ENCODE measurements at places on chromosomes 12 and 14.

- DNase-seq, result no peak
Observed at GRCh38 chr12:10505620-10506019, at the start of gene EIF2S3B. Gene EIF2S3B, plus strand, starts transcription at chr12:10505890. Its CDS starts 13 bp downstream, at chr12:10505903.

- DNase-seq, result no peak
Observed at GRCh38 chr12:10849425-10849878, at the start of gene PRR4. Gene PRR4, minus strand, starts transcription at chr12:10849475. Its CDS starts 38 bp downstream, at chr12:10849437.

GRCh38 chr12:40735551-40736230 is 43.5 kb downstream of the CNTN1 start:
- no peak for DNase-seq

- no peak for DNase-seq
Observed at GRCh38 chr14:68619790-68620574, 172.9 kb downstream of the ZFP36L1 start.

DNA sequence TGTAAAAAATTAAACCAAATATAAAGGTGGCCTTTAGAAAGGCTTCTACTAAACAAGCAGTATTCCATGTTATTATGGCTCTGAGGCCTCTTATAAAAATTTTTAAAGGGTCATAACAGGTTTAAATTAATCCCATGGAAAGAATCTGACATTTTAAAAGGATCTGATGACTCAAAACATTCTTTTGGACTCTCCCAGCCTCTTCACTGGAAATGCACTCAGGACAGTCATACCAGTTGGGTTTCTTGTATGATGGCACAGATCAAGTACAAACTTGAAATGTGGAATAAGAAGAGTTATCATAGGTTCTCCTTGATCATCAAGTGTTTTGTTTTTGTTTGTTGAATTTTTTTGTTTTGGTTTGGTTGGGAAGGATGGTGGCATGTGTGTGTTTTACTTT is 50.8 kb downstream of the PPP2R5E start:
- DNase-seq, result no peak

DNA sequence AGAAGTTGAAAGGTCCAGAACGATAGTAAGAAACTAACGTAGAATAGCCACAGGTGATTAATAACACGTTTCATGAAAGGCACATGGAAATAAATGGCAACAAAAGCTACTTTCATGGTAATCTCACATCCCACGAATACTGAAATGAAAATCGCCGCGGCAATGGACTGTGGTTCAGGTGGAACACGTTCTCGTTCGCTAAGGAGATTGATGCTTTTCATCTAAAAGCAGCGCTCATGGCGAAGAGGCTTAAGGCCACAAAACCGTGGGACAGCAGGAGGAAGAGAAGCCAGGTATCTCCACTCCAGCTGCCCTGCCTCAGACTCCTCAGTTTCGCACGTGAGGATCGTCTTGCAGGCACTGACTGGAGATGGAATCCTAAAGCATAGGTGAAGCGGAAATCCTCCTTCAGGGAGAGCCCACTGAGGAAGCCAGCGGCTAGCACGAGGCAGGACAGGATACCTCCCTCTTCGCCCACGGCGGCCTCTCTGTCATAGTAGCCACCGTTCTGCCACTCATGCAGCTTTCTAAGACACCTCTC is 696 bp upstream of the GPHN start:
- no peak for DNase-seq

- no peak for DNase-seq
Observed at GRCh38 chr14:24251880-24252288, 9.5 kb upstream of the TINF2 start.

GRCh38 chr14:95043732-95044462 is 113.4 kb downstream of the DICER1 start:
- no peak for DNase-seq

GRCh38 chr12:9786726-9787717 is 26.3 kb upstream of the CD69 start:
- DNase-seq, result no peak

GRCh38 chr12:54265364-54265812 is 14.5 kb downstream of the CBX5 start:
- DNase-seq, result no peak

DNA sequence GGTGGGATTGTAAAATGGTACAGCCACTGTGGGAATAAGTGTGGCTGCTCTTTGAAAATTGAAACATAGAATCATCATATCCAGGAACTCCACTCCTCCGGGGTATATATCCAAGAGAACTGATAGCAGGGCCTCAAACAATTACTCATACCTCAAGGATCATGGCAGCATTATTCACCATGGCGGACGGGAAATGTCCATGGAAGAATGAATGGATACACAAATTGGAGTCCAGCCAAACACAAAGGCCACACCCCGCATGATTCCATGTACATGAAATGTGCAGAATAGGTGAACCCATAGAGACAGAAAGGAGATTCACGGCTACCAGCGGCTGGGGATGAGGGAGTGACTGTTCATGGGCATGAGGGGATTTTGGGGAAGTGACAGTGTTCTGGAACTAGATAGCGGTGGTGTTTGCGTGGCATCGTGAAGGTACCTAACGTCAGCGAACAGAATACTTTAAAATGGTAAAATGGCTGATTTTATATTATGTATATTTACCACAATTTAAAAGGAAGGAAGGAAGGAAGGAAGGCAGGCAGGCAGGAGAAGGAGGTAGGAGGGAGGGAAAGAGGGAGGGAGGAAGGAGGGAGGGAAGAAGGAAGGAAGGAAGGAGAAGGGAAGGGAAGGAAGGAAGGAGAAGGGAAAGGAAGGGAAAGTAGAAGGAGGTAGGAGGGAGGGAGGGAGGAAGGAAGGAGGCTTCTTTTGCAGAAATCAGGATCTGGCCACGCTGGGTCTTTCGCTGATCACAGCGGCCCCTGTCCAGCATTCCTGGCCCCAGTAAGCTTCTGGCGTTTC is 14.1 kb upstream of the NCOR2 start:
- no peak for DNase-seq

DNA sequence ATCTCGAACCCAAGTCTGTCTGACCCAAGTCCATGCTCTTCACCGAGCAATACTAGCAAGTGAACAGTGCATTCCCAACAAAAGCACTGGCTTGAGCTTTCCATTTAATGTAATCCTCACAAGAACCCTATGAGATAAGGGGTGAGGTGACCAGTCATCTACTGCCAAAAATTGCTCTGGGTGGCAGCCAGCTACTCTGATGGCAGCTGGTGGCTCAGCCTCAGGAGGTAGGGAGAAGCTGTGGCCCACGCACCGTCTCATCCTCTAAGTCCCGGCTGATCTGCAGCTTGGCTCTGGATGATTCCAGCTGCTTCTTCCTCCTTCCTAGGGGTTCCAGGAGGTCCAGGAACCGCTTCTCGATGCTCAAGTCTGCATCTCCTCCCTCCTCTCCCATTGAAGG is 75.2 kb downstream of the PLEKHG3 start:
- DNase-seq, result no peak

GRCh38 chr12:31337952-31338351 is 12.0 kb upstream of the SINHCAF start:
- no peak for DNase-seq

GRCh38 chr14:106872611-106873446 is 1346.4 kb downstream of the TMEM121 start:
- DNase-seq, result no peak

- no peak for DNase-seq
Observed at GRCh38 chr12:32549675-32550079, 129.4 kb upstream of the DNM1L start.

GRCh38 chr14:24565766-24566165 is 10.3 kb downstream of the CTSG start:
- DNase-seq, result no peak

DNA sequence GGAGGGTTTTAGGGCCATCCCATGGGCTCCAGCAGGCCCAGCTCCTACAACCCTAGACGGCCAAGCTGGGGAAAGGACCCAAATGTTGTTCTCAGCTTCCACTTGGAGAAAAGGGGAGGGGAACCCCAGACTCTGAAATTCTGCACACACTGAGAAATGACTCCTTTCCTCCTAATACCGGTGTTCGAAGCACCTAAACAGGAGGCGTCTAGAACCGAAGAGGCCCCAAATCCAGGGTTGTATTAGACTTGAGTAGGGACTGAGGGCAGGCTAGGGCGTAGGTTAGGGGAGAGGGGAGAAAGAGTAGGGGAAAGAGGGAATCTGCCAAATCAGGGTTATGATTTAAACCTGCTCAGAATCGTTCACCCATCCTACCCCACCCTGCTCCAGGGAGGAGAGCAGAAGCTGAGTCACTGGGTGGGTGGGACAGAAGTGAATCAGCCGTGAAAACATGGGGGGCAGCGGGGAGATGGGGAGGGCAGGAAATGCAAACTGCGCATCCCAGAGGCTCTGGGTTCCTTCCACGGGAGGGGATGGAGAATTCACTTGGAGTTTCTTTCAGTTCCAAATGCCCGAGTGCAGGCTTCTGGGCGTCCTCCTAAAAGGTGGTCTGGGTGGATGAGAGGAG is 1.0 kb downstream of the IGFBP6 start:
- no peak for DNase-seq

DNA sequence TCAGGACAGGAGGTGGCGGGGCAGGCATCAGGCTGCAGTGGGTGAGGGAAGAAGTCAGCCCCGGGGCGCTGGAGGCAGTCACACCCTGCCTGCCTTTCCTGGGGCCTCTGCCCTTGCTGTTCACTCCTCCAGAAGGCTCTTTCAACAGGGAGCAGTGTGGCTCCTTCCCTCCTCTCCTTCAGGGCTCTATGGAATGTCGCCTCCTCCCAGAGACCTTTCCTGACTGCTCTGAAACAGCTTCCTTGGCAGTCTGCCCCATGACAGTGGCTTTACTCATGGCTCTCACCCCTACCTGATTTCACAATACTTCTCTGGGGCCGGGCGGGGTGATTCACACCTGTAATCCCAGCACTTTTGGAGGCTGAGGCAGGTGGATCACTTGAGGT is 7.1 kb downstream of the RHOF start:
- no peak for DNase-seq

- DNase-seq, result no peak
Observed at GRCh38 chr14:73712540-73713180, 1.5 kb downstream of the PNMA1 start.

DNA sequence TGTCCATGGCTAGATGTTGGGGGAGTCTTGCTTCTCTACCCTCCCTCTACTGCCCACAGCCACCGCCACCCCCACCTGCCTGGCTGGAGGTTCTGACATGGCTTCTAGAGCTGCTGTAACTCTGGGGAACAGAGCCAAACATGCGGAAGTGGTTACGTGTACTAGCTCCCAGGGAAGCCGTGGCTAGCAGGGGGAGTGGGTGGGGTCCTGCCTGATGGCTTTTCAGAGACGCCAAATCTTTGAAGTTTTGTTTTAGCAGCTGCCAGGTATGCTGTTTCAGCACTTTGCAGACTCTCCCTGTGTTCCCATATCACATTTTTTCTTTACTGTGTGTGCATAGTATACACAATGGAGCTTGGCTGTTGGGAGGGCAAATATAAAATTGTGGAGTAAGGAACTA is 150.3 kb downstream of the TGFB3 start:
- DNase-seq, result no peak

DNA sequence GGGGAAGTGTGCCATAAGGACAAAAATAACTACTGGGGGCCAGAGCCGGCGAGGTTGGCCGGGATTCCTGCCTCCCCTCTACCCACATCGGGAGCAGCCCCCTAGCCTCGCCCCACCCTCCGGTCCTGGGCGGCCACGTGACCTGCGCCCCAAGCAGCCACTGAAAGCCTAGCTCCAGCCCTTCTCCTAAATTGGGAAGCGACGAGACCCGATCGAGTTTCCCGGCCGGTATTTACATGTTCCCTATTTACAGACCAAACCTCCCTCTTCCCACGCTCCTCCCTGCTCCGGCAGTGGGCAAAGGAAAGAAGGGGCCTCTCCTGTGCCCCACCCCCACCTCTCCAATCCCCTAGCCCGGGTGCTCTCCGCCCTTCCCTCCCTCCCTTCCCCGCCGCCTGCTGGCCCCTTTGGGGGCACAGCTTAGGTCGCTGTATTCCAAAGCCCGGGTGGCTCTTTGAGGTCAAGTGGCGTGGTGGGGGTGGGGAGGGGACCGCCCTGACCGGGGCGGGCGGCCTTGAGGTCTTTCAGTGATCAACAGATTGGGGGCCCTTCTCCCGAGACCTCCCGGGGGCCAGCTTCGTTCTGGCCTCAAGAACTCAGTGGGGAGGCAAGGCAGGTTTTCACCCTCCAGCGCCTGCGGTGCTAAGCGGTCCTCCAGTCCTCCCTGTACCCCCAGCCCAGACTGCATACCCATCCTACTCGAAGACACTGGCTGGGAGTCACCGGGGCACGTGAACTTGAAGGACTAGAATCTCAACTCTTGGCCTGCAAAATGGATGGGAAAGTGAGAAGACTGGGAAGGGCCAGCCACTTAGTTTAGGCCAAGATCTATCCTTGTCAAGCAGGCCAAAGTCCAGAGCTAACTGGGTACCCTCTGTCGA is 6.3 kb upstream of the CTDSP2 start:
- no peak for DNase-seq
